LoVo (cell line): ENCODE measurements at places on chromosomes 13 and 19.

DNA sequence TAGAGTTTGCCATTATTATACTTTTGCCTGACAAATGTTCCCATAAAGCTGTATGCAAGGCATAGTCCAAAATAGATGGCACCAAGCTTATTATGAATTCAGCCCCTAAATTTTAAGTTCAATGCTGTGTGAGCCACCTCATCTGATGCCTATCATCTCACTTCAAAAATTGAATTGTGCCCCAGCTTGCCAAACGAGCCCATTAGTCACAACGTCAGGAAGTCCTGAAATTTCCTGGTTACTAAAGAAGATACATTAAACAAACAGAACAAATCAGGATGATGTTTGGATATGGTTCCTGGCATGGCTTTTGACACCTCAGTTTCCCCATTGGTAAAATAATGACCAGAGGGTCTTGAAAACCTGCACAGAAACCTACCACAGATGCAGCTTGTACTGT is 147.5 kb upstream of the SOX21 start:
- DNase-seq = no peak

- no peak for DNase-seq
These were observed 19.8 kb upstream of the ACP7 start for GRCh38 chr19:39064405-39064804.

DNA sequence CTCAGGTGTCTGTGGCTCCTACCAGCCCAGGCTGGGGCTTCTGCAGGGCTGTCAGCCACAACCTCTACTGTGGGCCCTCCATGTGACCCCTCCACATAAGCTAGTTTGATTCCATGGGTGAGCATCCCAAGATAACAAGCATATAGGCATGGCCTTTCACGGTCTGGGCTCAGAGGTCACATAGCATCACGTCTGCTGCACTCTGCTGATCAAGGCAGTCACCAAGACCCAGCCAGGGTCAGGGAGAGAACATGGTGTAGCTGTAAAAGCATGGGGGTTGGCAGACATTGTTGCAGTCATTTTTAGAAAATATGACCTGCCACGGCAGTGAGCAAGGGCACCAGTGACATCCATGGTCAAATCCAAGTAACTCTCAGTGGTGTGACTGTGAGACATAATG is 698.8 kb downstream of the UQCRFS1 start:
- no peak for DNase-seq

GRCh38 chr19:15775249-15775648 is 12.2 kb upstream of the OR10H5 start:
- DNase-seq = no peak

DNA sequence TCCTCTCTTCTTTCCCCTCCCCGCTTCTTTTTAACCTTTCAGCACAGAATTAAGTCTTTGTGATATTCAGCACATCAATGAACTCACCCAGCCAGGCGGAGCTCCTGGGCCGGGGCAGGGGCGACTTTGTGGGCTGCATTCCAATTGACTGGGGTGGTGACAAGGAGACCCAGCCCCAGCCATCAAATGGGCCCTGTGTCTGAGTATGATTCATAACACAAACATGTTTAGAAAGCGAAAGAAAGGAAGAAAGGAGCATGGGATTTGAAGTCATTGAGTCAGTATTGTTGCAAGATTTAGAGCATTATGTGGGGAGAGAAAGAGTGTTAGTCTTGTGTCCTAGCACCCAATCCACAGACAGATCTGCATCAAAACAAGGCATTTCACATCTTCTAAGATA is 185.3 kb downstream of the LHFPL6 start:
- DNase-seq = no peak

- DNase-seq = no peak
These were observed 1.5 kb downstream of the CCDC106 start for GRCh38 chr19:55649268-55650125.

GRCh38 chr13:43238341-43239083 is 215.1 kb downstream of the DNAJC15 start:
- no peak for DNase-seq

- DNase-seq = no peak
These were observed 880 bp downstream of the SWSAP1 start for GRCh38 chr19:11375143-11375948.

- DNase-seq = no peak
These were observed 125.0 kb downstream of the IER2 start for GRCh38 chr19:13275016-13275722.

GRCh38 chr19:31553846-31554215 is 204.6 kb upstream of the TSHZ3 start:
- no peak for DNase-seq

- no peak for DNase-seq
These were observed 304.6 kb upstream of the MIR17HG start for GRCh38 chr13:91042870-91043269.

DNA sequence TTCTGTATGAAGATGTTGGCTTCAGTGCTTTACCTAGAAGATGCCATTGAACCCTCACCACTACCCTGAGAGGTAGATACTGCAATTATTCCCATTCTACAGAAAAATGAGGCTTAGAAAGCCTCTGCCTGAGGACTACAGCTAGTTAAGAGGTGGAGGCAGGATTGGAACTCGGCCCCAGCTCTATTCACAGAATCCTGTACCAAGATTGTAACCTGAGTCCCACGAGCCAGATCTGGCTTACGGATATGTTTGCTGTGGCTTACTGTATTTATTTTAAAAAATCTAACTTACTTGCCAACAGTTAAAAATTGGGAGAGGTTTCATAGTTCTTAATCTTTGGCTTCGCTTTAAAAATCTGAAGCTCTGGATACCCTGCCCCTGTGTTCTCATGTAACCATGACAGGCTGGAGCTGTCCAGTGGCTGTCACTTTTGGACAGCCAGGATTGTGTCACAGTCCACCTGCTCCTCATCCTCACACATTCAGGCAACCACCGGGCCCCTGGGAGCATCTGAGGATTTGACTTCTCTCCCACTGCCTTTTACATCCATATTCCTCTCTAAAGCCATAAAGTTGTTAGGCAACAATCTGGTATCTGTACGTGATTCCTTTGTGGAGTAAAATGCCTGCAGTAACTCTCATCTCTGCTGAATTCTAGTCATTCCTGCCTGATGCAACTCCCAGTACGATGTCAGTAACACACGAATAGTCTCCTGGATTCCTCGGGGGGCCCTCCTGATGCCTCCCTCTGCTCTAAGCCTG is 160.8 kb upstream of the SERP2 start:
- DNase-seq = no peak

GRCh38 chr19:39542206-39542605 is 2.2 kb upstream of the EID2 start:
- no peak for DNase-seq

- no peak for DNase-seq
These were observed 4.7 kb upstream of the SLC17A7 start for GRCh38 chr19:49445997-49446396.

GRCh38 chr13:21015284-21015683 is 46.1 kb downstream of the LATS2 start:
- no peak for DNase-seq

DNA sequence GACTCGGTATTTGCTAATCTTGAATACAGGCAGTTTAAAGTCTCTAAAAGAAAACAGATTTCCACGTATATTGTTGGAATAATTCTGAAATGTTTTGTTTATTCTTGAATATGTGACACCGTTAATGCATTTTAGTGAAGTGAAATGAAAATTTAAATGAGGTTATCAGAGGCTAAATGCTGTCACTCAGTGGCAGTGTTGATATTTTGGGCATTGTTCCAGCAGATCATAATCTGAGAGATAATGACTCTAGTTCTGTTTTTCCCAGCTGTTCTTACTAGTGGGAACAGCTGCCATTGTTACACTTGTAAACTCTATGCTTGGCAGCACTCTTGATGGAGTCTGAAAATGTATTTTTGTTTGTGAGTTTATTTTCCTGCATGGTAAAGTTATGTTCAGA is 365.6 kb upstream of the SLC10A2 start:
- DNase-seq = no peak

GRCh38 chr13:44764302-44764692 is 188.2 kb upstream of the TSC22D1 start:
- DNase-seq = peak; percentile 31

DNA sequence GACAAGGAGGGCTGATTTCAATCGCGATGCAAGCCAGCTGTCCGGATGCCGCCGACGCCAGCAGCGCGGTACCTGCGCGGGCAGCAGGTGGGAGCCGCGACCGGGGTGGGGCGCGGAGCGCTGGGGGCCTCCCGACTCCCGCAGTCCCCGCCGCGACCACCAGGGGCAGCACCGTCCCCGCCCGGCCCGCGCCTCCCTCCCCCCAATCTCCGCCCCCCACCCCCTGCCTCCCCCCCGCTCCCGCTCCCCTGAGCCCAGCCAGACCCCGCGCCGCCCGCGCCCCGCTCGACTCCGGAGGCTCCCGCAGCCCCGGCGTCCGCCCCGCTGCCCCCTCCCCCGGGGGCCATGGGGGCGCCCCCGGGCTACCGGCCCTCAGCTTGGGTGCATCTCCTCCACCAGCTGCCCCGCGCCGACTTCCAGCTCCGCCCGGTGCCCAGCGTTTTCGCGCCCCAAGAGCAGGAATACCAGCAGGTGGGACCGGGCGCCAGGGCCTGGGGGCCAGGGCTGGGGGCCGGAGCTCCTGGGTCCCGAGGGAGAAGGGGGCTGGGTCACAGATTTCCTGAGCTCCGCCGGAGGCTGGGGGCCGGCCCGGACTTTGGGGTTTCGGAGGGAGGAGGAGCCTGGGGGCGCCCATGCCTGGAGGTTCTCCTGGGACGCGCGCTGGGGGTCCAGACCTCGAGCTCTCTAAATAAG is at the start of gene TTYH1:
Gene TTYH1, plus strand, starts transcription at position 257 of the 693 bp plus-strand sequence. Its CDS starts 89 bp downstream, at position 346.
- DNase-seq = no peak

DNA sequence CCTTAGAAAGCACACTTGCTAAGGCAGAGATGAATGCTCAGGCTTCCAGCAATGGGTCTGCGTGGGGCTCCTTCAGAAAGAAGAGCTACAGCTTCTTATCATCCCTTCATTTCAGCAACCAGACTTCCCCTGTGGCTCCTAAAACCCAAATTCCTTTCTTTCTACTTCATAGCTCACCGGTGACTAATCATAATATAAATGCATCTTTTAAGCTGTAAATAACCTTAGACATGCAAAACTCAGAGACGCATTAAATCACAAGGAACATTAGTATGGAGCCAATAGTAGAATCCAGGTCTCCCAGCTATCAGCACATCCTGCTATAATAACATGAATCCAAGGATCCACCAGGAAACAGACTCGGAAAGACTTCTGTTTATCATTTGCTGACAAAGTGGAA is 375.6 kb downstream of the COG6 start:
- no peak for DNase-seq

- no peak for DNase-seq
These were observed at the start of gene OSCAR for GRCh38 chr19:54100561-54100960. OSCAR (minus strand) TSS chr19:54100803; CDS start chr19:54100792, 11 bp downstream.

GRCh38 chr13:51004918-51005460 is 95.4 kb downstream of the RNASEH2B start:
- DNase-seq = no peak

- no peak for DNase-seq
These were observed at the start of gene IGFLR1 for GRCh38 chr19:35742121-35742724. IGFLR1 (minus strand) TSS chr19:35742452; CDS start chr19:35741180, 1,272 bp downstream.

DNA sequence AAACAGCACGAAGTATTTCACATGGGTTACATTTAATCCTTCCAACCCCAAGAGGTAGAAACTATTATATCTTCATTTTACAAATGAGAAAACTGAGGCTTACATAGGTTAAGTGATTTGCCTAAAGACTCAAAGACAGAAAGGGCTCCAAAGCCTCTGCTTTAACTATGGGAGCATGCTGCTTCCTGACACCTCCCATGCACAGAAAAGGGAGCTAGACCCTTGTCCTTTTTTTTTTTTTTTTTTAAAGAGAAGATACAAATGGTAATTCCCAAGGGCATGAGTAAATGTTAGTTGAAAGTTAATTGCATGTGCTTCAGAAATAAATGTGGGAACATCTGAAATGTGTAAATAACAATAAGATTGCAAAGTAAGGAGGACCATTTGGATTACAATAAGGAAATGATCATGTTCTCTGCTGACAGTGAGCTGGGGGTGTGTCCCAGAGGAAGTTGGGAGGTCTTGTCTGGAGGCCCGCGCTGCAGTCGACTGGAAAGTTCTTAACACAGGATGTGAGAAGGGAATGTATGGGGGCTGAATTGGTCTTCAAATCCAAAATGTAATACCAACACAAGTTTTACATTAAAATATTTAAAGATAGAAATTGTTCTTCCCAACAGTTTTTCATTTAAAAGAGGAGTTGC is 500.3 kb downstream of the KLF12 start:
- no peak for DNase-seq

DNA sequence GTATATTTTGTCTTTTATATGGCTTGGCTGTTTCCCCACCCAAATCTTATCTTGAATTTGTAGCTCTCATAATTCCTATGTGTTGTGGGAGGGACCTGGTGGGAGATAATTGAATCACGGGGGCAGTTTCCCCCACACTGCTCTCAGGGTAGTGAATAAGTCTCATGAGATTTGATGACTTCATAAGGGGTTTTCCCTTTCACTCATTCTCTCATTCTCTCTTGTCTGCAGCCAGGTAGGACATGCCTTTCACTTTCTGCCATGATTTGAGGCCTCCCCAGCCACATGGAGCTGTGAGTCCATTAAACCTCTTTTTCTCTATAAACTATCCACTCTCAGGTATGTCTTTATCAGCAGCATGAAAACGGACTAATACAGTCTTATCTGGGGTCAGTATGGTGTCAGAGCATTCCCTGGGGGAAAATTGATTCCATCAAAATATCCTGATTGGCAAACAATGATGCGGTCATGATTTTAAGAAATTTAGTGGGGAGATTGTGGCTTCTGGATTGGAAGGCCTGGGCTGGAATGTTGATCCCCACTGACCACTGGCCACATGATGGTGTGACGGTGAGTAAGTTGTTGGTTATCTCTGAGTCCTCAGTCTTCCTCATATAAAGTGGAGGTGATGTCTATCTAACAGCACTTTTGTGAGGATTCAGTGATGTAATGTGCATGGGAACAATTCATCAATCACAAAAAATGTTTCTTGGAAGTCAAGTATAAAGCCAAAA is 27.5 kb upstream of the ANKRD10 start:
- DNase-seq = no peak

DNA sequence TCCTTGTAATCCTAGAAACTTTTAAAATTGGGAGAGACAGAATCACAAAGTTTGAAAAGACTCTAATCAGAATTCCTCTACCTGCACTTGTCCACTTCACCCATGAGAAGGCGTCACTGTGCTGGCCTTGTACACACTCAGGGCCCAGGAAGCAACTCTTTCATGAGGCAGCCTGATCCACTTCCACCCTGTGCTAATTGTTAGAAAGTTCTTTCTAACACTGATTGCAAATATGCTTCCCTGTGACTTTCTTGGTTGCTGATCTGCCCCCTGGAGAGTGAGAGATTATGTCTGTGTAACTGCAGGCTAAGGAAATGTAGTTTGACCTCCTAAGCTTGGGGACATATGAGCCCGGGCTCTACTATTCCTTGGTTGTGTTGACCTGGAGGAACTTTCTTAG is 494.6 kb downstream of the MYO16 start:
- no peak for DNase-seq

DNA sequence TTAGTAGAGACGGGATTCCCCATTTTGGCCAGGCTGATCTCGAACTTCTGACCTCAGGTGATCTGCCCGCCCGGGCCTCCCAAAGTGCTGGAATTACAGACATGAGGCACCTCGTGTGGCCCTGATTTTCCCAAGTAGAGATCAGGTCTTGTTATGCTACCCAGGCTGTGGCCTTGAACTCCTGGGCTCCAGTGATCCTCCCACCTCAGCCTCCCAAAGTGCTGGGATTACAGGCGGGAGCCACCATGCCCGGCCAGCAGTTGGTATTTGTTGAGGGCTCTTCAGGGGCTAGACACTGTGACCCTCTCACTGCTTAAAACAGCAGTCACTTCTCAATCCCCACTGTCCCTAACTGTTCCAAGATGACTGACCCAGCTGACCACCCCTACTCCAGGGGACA is 8.5 kb upstream of the ELAVL3 start:
- no peak for DNase-seq
